ENCODE measurements at places on chromosomes 13 and 19. TPM values are rescaled to one million over a fixed set of nuclear protein-coding genes. Genes with fewer than 3 reads are reported as not detected.
A peak's percentile ranks its signal among the peaks of the same experiment; 100 is the strongest.

Gene ZNF506
- 8.0 TPM for total RNA-seq

Gene WDR87
- total RNA-seq = not detected

GRCh38 chr13:71359641-71360040 lies 507.4 kb downstream of the DACH1 start:
- no peak for DNase-seq

DNA sequence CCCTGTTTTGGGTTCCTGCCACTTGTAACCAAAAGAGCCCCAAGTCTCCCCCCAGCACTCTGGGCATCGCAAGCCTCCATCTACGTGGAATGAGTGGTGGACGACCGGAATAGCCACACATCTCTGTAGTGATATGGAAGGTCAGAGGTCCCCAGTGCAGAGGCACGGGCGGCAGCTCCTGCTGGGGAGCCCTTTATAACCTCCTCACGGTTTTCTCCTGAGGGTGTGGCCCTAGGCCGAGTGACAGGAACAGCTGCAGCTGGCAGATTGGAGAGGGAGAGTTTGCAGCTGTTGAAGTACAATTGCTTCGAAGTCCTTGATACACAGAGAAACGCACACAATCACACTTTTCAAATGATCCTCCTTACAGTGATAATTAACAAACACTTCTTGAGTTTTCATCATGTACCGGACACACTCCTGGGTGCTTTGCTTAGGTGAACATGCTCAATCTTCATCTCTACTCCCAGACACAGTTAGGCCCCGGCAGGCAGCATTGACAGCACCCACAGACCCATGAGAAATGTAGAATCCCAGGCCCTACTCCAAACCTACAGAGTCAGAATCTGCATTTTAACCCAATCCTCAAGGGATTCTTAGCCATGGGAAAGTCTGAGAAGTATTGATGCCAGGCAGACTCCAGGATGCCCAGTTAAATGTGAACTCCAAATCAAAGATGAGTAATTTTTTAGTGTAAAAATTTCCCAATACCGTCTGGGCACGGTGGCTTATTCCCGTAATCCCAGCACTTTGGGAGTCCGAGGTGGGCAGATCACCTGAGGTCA lies 4.9 kb upstream of the ZNF787 start:
- no peak for DNase-seq

- DNase-seq = no peak
Observed at GRCh38 chr19:4030552-4030951, 23.0 kb downstream of the PIAS4 start.

DNA sequence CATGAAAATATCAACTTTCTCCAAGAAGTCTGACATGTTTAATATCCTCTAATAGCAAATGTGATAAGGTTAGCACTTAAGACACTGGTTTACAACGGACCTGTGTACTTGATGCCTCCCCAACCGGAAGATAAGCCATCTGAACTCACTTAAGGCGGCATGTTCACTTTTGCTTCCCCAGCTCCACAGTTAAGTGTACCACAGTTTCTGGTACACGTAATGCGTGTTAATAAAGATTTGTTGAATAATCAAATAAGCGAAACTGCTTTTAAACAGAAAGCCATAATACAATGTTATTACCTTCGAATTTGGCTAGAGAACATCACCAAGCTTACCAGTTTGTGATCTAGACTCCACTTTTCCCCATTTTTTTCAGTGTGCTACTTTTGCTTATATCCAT lies 1.4 kb upstream of the PAN3 start:
- DNase-seq = no peak

GRCh38 chr13:59358014-59358413 lies 805.7 kb downstream of the DIAPH3 start:
- DNase-seq = peak; percentile 74

All from M059J (cell line).